Activated CD4-positive, alpha-beta T cell treated with anti-CD3 and anti-CD28 coated beads, Interleukin-2, amount 50 U/mL, for 4 hours (primary cell): ENCODE measurements at places on chromosomes 2 and 18.

DNA sequence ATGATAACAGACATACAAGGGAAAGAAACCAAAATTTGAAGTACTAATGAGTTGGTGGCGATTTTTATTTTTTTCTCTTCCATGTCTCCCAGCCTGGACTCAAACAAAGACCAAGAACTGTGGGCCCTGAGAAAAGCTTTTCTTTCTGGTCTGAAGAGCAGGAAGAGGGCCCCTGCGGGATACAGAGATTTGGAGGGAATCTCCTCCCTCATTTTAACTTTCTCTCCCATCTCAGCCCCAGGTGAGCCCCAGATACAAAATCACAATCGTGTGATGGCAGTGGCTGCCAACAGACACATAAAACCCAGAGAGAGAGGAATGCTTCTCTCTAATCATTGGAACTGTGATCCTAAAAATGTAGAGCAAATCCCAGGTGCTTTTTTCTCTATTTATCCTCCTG lies 19.5 kb upstream of the PRKCE start:
- DNase-seq: no peak

DNA sequence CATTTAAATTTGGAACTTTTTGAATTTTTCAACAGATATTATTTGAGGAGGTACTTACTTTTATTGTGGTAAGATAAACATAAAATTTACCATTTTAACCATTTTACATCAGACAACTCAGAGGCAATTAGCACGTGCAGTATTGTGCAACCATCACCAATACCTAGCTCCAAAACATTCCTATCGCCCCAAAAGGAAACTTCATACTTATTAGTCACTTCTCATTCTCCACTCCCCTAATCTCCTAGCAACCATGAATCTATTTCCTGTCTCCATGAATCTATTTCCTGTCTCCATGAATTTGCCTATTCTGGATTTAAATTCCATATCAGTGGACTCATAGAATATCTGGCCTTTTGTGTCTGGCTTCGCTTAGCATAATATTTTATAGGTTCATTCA lies 69.9 kb upstream of the FAM136A start:
- no peak for DNase-seq

DNA sequence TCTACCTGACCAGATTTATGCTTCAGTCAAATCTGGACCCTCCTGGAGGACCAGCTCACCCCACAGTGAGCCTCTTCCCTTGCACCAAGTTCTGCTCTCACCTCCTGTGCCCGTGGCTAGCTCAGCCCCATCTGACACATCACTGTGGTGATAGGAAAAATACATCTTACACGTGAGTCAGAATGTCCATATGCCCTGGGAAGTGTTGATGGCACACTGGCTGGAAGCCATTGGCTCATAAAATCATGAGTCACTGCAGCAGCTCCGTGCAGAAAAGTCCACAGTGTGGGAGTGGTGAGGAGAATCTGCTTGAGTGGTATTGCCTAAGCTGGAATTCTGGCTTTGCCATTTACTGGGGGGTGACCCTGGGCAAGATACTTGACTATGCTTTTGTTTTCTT lies 42.6 kb upstream of the RAPGEF4 start:
- DNase-seq: peak; percentile 28

- DNase-seq: no peak
Measured at GRCh38 chr2:151842830-151843690, 14.8 kb upstream of the ARL5A start.

- no peak for DNase-seq
Measured at GRCh38 chr2:26298286-26298637, 47.7 kb upstream of the SELENOI start.

GRCh38 chr18:75221397-75221796 lies 10.8 kb downstream of the TSHZ1 start:
- DNase-seq: no peak

GRCh38 chr18:58668897-58669296 lies 2.4 kb upstream of the MALT1 start:
- no peak for DNase-seq

GRCh38 chr2:175576875-175577274 lies 395.4 kb upstream of the ATP5MC3 start:
- DNase-seq: no peak

DNA sequence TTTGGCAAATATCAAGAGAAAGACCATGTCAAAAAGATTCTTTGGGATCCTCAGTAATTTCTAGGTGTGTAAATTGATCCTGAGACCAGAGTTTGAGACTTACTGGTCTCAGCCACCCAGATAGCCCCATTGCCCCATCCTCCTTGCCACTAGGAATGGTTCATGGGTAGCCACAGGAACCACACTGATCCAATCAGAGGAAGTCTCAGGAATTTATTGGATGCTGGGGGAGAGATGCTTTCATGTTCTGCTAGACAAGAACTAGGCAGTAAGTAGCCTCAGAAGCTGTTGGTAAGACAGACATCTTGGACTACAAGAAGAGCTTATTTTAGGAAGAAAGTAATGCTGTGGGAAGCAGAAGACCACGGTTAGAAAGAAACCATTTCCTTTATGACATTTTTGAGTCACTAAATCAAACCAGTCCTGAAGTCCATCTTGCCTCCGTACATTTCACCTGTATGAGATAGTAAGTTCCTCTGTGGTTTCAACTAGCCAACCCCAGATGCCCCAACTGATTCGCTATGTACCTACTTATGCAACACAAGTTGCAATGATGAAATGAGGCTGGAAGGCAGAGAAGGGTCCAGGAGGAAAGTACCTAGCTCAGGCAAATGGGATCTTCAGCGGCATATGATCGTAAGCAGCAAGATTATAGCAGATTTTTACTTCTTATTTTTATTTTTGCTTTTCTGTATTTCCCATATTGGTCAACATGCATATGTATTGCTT lies 3.6 kb upstream of the ST3GAL5 start:
- DNase-seq: no peak

DNA sequence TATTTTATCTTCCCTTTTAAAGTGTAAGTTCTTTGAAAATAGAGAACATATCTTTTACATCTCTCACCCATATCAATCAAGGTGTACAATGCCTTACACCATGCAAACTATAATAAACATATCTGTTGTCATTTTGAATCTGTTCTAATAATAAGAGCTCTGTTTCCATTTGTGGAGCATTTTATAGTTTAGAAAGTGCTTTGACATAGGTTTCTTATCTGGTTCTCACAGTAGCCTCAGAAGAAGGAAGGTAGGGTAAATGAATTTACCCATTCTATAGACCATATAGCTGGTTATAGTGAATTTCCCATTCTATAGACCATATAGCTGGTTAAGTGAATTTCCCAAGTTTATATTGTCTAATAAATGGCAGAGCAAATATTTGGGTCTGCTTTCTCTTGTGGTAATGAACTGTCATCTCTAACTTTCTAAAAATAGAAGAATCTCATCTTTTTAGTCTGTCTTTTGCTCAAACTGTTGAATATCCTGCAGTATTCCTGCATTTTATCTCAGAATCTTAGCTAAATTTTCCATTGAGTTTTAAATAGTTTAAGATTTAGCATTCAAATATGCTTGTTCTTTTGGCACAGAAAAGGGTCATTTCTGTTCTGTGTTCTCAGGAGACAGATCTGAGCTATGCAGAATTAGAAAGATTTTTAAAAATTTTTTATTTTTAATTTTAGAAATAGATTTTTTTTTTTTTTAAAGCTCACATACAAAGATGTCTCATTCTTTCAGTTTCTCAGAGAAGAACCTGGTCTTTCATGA lies 80.7 kb upstream of the STON1 start:
- DNase-seq: no peak

DNA sequence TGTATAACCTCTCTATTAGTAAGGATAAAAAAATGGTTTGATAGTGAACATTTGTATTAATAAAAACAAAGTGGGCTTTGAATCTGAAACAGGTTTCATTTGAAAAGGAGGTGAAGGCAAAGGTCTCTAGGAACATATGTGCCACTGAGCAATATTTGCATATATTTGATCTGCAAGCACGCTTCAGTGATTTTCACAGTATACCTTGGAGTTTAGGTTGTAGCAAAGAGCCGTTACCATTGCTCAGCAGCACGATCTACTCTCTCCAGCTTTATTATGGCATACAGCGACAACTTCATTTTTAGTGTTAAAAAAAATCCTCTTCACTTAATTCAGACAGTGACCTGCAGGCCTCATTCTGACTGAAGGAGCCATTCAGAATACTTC lies 75.8 kb upstream of the ZEB2 start:
- DNase-seq: no peak

DNA sequence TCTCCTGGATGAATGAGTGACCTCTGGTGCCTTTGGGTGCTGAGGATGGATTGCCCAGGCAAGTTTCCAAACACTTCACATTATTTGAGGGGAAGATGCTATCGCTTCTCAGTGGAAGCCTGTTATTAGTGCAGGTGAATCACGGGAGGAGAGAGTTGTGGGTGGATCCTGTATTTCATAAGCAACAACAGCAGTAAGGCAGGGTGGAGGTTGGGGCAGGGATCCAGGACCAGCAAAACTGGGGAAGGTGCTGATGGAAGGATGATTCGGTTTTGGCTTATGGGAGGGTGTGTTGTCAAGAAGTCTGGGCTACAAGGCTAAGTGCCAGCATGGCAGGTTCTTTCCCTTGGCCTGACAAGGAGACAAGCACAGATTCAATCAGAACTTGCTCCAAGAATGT lies 37.7 kb upstream of the SETBP1 start:
- no peak for DNase-seq

DNA sequence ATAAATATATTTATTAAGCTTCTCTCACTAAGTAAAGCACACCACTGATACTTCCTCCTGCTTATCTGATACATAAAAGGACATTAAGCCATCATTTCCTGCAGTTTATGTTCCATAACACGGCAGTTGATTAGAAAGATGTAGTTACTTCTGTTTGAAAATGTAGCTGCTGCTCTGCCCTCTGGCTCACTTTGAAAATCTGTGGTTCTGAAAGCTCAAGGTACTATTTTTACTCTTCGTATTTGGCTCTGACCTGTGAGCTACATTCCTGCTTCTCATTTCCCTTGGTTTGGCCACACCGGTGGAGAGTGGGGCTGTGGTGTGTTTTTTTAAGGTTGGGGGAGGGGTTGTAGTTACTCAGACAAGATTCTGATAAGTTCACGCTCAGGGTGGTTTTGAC lies 12.8 kb upstream of the TTN start:
- DNase-seq: no peak

DNA sequence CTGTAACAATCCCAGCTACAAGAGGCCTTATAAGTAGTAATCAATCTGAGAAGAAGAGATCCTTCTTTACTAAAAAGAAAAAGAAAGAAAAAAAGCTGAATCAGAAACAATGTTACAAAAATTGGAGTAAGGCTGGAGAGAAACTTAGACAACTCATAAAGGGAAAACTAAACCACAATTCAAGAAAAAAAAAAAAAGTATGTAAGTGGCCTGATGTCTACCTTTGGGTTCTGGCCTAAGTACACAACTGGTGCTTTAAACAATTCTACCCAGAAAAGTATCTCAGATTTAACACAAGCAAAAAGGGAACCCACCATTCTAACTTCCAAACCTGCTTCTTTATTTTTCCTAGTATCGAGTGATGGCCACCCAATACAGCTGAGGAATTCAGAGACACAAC lies 45.3 kb downstream of the ZNF521 start:
- no peak for DNase-seq

DNA sequence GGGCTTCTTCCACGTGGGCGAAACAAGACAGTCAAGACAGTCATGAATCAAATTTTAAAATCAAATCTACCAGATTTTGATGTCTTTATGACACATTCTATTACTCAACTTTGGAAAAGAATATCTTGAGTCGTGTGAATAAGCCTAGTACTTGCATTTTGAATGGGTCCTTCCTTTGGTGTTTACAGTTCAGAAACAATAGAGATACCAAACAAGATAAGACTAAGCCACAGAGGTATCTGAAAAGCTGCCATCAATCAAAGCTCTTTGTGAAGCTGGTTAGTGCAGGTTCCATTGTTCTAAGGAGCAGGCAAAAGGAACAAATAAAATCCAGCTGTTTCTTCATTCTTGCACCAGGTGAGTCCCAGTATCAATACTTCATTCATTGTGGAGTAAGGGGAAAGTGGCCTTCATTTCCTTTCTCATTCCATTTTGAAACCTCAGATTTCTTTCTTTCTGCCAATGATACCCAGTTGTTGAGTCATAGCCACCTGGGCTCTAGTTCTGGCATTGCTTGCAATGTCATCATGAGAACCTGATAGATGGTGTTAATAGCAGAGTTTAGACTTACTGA lies 151.7 kb upstream of the L3MBTL4 start:
- no peak for DNase-seq

GRCh38 chr2:167332358-167332757 lies 444.1 kb downstream of the XIRP2 start:
- DNase-seq: no peak

DNA sequence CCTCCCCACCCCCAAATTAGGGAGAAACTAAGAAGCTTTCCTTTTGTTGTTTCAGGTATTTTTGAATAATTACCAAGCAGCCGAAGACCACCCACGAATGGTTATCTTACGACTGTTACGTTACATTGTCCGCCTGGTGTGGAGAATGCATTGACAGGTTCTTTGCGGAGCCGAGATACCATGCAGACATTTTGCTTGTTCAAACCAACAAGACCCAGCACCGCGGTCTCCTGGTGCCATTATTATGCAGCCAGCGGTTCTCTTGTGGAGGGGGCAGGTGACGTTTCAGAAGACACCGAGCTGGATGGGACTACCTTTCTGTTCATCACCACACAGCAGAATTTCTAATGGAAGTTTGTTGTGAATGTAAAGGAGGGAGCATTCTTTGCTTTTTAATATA lies 43.4 kb downstream of the BCL2L11 start:
- DNase-seq: no peak

GRCh38 chr18:4125224-4125623 lies 329.9 kb downstream of the DLGAP1 start:
- no peak for DNase-seq

DNA sequence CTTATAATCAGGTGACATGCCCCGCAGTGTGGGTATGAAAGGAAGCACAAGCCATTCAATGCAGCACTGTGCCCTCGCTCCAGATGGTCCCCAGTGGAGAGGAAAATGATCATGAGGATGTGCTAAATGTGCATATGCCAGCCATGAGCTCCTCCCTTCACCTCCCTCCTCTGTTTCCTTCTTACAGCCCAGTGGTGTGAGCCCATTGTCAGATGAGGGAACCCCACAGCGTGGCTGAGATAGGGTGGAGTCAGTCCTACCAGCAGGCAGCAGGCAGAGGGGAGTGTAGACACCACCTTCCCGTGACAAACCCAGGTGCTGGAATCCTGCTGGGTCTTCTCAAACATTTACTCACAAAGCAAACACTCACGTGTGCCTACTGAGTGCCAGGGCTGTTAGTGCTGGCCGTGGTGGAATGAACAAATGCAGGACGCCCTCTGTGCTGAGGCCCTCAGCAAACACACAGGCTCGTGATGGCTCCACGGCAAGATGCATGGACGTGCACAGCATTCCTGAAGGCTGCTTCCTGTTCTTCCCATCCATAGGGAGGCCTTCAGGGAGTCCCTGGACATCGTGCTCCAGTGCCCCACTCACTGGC lies 181.7 kb upstream of the TPO start:
- DNase-seq: no peak

GRCh38 chr2:137987011-137987410 lies 22.7 kb downstream of the HNMT start:
- no peak for DNase-seq

- no peak for DNase-seq
Measured at GRCh38 chr2:31384351-31384750, 30.2 kb downstream of the XDH start.
